ENCODE measurements at places on chromosomes 6 and 20.

GRCh38 chr20:34564833-34565232 is 6.3 kb downstream of the MAP1LC3A start:
- DNase-seq = no peak

- DNase-seq = no peak
Measured at GRCh38 chr20:58040447-58041290, 187.8 kb downstream of the ANKRD60 start.

DNA sequence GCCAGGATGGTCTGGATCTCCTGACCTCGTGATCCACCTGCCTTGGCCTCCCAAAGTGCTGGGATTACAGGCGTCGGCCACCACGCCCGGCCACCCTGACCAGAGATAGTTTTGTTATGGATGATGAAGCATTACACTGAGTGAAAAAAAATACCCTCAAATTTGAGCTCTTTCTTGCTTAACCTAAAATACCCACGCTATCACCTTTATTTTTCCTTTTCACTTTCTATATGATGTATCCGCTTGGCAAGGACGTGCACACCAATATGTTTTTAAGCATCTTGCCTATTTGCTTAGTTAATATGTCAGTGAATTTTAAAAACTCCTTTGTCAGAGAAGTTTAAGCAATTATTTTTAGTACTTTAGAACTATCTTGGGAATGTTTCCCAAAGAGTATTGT is 150.4 kb downstream of the INSM1 start:
- DNase-seq = no peak

DNA sequence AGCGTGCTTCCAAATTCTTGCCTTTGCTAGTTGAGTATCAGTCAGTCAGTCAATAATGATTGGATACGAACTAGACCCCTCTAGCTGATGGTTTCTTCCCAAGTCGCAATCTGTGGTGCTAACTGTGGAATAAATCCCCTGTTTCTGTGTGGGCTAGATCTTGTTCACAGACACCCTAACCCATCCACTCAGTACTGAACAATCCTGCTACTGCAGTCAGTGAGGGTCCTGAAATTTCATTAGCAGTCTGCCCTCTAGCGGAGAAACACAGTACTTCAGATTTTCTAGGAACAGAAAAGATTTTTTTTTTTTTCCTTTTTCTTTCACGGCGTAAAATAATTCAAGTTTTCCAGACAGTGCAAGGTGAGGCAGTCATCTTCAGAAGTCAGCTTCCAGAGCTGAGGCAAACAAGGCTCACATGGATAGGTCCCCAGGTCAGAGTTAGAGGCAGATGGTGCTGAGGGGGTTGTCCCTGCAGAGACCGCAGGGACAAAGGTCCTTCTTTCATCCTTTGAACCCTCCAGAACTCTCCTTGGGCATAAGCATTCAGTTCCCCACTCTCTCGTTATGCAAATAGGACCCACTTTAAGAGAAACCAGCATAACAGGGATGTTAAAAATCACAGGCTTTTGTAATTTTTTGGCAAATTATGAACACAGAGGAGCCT is 119.6 kb downstream of the SCML4 start:
- no peak for DNase-seq

DNA sequence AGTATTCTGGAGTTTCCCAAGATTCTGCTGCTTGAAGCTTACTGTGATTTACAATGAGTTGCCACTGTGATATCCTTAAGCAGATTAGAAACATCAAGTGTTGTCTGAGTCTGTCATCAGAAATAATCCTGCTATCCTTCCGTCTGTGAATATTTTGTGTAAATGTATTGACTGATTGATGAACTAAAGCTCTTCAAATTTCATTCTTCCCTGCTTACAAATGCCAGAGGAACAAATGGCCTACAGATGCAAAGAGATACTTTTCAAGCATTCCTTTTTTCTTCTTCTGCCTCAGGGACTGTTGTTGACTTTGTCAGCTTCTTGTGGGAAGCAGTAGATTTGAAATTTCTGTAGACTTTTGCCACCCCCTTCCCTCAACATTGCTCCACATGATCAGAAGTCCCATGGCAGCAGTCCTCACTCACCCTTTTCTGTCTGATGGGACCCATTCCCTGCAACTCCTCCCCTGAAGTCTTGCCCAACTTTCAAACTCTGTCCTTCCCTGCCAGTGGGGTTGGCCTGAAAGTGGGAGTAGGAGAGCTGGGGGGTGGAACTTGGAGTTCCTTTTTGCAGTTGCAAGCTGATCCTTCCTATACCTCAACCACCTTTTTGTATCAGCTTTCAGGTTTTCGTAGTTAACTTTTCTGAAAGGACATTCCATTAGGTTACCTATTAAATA is 38.5 kb upstream of the MLIP start:
- DNase-seq = no peak

Measured in HS-5 (cell line).